ENCODE measurements at places on chromosomes 2 and 18.

- DNase-seq, result no peak
Measured at GRCh38 chr2:173092844-173093402, 17.3 kb downstream of the MAP3K20 start.

DNA sequence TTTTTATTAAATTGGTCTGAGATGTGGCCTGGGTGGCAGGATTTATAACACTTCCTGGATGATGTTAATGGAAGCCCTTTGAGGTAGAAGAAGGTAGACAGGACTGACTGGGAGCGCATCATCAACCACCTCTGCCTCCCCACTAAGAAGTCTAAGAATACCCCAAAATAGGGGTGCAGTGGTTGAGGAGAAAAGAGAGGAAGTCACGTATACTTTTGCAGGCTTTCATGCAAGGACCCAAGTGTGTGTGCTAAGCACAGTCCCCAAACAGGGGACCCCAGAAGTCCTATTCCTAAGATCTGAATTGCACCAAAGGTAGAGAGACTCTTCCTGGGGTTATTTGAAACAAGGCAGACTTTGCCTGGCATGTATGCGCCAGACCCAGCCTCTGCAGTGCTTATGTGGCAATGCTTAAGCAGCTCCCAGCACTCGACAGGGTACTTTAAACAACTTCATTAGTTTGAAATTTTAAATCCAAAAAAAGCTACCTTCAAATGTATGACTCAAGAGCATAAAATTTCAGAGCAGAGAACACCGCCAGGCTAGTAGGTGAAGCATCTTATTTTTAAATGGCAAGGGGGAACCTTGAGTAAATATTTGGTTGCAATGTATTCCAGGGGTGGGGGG, 35.3 kb downstream of the BCL2 start:
- DNase-seq, result no peak

- DNase-seq, result no peak
Measured at GRCh38 chr2:152861349-152861942, 143.0 kb downstream of the ARL6IP6 start.

DNA sequence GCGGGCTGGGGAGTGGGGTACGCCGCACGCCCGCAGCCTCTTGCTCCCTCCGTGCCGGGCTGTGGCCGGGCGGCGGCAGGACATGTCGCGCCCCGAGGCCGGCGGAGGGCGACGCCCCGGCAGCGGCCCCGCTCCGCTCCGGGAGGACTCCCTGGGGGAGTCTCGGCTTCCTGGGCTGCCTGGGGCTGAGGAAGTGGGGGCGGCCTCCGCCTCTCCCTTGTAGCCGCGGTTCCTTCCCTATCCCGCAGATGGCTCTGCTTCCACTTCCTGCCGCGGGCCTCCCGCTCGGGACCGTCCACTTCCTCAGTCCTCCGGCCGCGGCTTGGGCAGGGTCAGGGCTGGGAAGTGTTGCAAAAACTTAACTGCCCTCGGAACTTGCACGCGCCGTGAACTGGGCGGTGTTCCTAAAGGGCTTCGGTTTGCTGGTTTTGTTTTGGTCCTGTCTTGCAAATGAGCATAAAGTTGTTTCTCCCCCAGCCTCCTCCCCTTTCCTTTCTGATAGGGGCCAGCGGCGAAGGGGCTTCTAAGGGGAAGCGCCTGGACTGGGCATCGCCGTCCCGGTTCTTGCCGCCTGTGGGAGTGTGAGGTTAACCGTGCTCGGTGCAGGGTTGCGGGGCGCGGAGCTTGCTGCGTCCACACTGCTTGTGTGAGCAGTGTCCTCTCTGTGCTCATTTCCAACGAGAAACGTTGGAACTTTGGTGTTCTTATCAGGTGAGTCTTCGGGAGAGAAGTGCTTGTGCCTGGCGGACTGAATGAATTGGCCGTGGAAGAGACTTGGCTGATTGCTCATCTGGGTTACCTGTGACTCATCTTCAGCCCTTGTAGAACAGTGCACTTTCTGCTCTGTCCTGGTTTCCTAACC, 600 bp downstream of the RALB start:
- DNase-seq, result peak; percentile 34

DNA sequence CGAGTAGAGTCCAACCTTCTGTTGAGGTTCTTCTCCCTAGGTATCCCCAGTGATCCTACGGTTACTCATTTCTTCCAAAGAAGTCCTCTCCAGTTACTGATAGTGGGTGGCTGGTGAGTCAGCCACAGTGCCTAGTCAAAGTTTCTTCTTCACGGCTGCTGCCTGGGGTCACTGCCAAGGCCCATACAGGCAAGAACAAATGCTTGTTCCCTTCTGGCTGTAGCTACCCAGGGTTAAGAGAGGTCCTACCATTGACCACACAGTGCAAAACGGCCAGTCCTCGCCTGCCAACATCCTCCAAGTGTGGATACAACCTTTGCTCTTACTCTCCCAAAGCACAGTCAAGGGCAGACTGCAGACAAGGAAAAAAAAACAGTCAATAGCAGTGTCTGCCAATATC, 2.9 kb upstream of the PTPN4 start:
- DNase-seq, result peak; percentile 56

DNA sequence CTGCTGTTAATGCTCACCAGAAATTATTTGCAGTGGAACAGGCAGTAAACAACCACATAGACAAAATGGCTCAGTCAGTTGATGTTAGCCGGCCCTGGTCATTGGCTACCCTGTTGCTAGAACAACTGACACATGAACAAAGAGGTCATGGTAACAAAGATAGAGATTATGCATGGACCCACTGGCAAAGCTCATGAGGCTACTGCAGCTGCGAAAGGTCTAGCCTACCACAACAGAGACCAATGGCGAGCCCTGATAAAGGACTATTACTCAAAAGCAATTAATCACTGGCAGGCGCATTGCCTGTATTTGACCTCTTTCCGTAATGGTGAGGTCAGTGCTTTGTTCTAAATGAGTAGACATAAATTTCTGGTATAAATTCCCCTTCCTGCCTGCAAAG, 474.2 kb downstream of the DSC3 start:
- DNase-seq, result no peak

GRCh38 chr2:224016963-224017362, 22.1 kb downstream of the SERPINE2 start:
- DNase-seq, result no peak

Data from stimulated activated CD4-positive, alpha-beta T cell treated with anti-CD3 and anti-CD28 coated beads, Interleukin-4, amount 100 ng/mL, for 4 hours (primary cell).